CD4-positive, alpha-beta T cell treated with Interleukin-17A for 4 hours (primary cell): ENCODE measurements at places on chromosomes 12 and 14.

GRCh38 chr12:2804393-2805142, 7.9 kb upstream of the ITFG2 start:
- DNase-seq, result no peak

DNA sequence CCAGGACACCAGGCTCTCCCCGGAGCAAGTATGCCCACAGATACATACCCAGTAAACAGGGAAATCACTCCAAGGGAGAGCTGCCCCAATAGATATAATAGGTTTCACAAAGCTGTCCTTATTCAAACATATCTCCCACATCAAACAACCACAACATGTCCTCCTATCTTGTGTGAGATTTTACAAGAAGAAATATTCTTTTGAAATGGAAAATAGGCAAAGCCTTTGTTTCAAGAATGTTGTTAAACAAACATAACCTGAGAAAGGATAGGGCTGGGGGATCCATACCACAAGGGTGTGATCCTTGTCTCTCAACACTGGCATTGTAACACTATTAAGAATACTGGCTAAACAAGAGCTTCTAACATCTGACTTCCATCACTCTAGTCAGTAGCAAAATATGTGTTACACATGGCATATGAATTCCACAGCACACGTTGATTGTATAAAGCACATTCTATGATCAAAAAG, 32.9 kb downstream of the LGR5 start:
- DNase-seq, result no peak

DNA sequence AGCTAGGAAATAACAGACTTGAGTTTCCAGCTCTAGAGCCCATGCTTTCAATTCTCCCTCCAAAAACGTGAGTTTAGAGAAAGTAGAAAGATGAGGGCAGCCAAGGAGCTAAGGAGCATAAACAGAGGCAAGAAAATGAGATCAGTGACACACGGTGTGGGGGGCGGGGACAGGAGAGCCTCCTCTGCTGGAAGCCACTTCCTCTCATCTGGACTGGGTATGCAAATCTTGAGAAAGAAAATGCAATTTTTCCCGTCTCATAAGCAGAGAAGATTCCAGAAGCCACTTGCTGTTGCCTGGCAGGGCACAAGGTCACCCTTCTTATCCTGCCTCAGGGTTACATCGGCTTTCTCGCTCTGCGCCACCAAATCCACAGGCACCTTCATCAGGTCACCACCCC, 6.0 kb downstream of the OR10P1 start:
- DNase-seq, result peak; percentile 45

GRCh38 chr14:19729763-19730162, 13.6 kb upstream of the OR4Q3 start:
- DNase-seq, result no peak
